ENCODE measurements at places on chromosomes 2 and 18.

DNA sequence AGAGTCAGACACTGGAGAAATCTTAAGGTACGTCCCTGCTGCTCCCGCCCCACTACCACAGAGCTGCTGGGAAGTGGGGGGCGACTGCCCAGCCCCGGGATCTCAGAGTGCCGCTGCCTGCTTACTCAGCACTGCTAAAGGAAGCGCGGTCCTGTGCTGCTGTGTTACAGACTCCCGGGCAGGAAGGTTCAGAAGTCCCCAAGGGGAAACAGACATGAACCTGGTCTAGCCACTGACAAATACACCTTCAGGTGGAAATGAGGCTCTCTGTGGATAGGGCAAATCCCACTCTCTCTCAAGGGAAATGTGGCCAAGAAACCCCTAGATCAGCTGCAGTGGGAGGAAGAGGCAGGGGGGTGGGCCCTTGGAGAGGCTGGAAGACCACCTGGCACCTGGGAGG lies 13.7 kb downstream of the MTERF4 start:
- no peak for DNase-seq

GRCh38 chr2:26709323-26710110 lies 17.0 kb downstream of the KCNK3 start:
- no peak for DNase-seq

GRCh38 chr18:67301592-67301991 lies 214.9 kb downstream of the DSEL start:
- no peak for DNase-seq

DNA sequence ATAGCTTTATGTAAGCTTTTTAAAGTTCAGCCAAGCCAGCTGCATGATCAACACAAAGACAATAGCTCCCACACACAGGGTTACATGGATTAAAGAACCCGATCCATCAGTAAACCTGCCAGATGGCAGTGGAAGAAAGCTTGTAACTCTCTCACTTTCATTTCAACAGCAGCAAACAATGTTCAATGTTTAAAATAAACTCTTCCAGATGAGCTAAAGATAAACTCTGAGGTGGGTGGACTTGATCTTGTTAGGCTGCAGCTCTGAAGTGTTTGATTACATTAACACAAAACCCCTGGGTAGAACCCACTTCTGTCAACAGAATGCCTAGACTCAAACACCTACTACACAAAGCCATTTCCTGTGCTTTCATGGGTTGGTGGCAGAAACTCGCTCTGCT lies 13.9 kb downstream of the RDH14 start:
- no peak for DNase-seq

Measured in pulmonary artery endothelial cell (primary cell).